ENCODE measurements at places on chromosomes 5 and 9.

DNA sequence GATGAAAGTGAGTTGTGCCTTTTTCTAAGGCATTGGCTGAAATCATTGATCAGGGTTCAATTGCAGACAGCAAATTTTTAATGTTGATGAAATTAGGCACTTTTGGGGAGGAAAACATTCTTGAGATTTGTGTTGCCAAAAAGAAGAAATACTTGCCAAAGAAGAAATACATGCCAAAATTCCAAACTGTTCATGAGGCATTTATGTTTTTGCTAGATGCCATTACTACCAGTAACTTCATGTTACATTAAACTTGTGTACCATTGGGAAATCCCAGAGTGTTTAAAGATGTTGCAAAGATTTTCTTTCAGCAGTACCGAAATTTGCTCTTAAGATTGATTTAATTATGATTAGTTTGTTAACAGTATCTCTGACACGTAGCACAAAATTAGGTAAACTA, 7.0 kb downstream of the XRCC4 start:
- DNase-seq = no peak

DNA sequence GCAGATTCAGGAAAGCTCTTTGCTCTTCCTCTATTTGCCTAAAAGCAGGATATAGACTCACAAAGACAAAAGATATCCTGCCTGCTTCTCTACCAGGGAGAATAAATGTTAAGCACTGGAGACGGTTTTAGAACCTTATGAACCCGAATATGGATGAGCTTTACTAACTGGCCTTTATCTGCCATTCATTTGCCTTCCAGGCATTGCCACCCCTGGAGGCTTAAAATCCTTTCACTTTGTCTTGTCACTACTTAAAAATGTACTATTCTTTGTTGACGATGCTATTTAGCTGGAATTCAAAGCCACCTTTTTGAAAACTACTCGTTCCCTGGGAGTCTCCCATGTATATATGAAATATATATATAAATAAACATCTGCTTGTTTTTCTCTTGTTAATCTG, 23.2 kb upstream of the LVRN start:
- DNase-seq = no peak

DNA sequence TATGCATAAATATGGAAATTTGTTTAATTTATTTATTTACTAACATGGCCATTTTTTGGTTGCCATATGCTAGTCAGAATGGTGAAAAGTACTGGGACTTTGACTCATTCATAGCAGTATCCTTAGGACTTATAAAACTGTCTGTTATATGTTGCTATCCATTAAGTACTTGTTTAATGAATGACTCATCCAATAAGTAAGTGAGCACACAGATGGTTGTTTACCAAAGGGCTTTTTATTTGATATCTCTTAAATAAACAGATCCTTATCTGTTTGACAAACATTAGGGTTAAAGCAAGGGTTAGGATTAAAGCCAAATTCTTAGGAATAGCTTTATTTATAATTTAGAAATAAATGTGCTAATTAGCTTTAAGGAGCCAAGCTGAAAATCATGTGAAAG, 183.4 kb downstream of the FBXO4 start:
- DNase-seq = no peak

DNA sequence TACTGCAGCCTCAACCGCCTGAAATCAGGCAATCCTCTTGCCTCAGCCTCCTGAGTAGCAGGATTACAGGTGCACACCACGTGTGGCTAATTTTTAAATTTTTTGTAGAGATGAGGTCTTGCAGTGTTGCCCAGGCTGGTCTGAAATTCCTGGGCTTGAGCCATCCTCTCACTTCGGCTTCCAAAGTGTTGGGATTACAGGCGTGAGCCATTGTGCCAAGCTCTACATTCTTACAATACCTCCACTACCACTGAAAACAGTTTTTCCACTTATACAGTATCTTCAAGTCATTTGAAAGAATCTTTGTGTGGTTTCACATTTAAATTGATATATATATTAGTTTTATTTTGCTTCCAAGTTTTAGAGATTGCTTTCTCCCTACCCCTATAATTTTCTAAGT, 42.6 kb downstream of the LARP1 start:
- no peak for DNase-seq

DNA sequence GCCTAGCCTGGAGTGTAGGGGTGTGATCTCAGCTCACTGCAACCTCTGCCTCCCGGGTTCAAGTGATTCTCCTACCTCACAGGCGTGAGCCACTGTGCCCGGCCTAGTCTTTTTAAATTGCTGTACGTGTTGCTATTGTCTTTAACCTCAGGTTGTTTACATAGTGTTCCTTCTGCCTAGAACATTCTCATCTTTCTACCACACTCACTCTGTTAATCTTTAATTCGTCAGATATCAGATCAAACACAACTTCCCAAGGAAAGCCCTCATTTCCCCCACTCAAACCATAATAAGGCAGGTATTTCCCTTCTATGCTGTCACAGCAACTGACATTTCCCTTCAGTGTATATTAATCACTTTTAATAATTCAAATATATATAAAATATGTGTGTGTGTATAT, 1310.0 kb upstream of the C9orf72 start:
- DNase-seq = no peak

DNA sequence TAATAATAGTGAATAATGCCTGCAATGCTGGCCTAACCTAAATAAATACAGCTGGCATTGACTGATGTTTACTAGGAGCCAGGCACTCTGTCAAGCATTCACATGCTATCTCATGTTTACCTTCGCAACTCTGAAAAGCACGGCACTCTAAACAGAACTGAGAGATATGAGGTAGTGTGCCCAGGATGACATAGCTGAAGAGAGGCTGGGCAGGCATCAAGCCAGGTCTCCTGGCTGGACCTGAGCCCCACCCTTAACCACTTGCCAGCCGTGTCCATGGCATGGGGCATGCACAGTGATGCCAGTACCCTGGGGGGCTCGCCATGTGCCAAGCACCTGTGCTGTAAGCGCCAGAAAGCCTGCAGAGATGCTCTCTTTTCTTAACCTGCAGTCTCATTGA, 119.4 kb upstream of the MVB12B start:
- DNase-seq = no peak

GRCh38 chr5:99878830-99879229, 656.3 kb upstream of the FAM174A start:
- DNase-seq = peak; percentile 5

DNA sequence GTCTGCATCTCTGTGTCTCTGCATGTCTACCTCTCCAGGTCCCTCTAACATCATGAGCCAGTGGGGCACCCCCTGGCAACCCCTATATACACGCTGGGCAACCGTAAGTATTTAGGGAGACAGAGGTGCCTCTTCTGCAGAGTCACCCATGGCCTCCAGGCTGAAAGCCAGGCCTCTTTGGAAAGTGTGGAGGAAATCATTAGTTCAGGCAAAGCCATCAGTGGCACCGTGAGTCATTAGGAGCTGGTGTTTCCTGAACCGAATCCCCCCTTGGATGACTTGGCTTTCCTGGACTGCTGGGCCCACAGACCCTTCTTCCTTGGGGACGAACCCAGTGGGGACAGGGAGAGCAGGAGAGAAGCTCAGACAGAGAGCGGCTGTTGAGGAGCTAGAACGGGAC, 174.8 kb downstream of the OLFM1 start:
- DNase-seq = no peak

DNA sequence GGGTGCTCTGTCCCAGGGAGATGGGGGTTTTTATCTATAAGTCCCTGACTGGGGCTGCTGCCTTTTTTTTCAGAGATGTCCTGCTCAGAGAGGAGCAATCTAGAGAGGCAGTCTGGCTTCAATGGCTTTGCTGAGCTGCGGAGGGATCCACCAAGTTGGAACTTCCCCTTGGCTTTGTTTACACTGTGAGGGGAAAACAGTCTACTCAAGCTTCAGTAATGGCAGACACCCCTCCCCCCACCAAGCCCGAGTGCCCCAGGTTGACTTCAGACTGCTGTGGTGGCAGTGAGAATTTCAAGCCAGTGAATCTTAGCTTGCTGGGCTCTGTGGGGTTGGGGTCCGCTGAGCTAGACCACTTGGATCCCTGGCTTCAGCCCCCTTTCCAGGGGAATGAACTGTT, 375.8 kb downstream of the RAB3C start:
- DNase-seq = no peak

DNA sequence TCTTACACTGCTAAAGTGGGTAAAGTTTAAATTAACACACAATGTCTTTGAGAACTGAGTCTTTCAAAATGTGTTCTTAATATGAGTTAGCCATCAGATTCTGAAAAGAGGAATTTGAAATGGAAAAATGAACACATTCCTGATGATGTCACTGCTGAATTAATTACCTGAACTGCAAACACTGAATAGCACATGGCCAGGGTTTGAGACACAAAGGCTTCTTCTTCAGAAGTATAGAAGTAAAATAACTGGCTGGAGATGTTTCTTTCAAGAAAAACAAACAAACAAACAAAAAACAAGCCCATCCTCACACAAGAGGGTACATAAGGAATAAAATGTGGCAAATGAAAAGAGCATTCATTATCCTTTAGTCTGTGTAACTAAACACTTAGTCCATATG, 7.1 kb downstream of the GLIS3 start:
- no peak for DNase-seq

DNA sequence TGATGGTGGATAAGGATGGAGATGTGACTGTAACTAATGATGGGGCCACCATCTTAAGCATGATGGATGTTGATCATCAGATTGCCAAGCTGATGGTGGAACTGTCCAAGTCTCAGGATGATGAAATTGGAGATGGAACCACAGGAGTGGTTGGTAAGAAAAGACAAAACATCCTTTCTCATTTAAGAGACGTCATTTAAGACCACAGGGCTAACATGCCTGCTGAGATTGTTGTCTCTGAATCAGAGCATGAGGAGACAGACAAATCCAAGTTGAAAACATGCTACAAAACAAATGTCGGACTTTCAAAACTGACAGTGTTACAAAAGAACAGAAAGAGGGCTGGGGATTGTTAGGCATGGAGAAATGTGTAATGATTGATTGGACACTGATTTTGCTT, 4.6 kb downstream of the CCT5 start:
- DNase-seq = no peak

DNA sequence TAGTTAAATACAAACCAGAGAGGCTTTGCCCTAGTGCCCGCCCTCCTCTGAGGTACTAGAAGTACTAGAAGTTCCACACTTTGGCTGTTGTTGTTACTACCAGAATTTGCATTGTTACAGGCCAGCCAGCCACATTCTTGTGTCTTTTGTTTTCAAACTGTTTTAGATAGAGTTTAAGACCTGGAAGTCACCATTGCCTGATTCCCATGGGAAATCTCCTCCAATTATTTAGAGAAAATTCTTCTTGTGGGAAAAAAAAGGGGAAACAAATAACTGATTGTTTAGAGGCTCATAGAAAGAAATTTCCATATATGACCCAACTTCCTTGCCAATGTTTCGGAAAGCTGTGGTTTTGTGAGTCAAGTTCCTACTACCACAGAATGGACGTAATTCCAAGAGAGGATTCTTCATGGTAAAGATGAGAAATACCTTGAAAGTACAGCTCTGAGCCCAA, 252.2 kb downstream of the GOLPH3 start:
- no peak for DNase-seq
